ENCODE measurements at places on chromosomes 16 and 17.
A peak's percentile ranks its signal among the peaks of the same experiment; 100 is the strongest.

GRCh38 chr16:1731603-1732002, 25.6 kb downstream of the MAPK8IP3 start:
- DNase-seq = no peak

DNA sequence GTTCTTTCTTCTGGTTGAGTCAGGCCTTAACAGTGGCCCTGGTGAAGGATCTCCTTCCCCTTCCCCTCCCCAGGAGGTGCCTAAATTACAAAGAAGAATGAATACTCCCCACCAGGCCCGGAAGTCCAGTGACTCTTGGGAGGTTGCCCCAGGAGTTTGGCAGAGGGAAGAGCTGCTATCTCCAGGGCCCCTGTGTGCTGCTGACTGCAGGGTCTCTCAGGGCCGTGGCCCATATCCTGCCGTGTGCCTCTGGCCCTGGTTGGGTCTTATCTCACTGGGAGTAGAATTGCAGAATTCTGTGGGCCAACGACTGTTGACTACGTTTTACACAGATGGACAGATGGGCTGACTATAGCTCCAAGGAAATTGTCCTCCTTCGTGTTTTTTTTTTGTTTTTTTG, 28.0 kb downstream of the AKAP1 start:
- no peak for DNase-seq

- no peak for DNase-seq
Measured at GRCh38 chr17:80774146-80774545, 217.5 kb upstream of the CHMP6 start.

GRCh38 chr16:74774223-74775139, at the start of gene FA2H:
FA2H (minus strand) TSS chr16:74774820; CDS start chr16:74774755, 65 bp downstream.
- DNase-seq = peak; percentile 22

- peak; percentile 67 for DNase-seq
Measured at GRCh38 chr16:66250686-66251431, 115.6 kb upstream of the CDH5 start.

- no peak for DNase-seq
Measured at GRCh38 chr16:89095491-89095951, 1.9 kb downstream of the ACSF3 start.

GRCh38 chr17:50102164-50102991, 7.2 kb downstream of the PDK2 start:
- DNase-seq = no peak

All from iris pigment epithelial cell (primary cell).